ENCODE measurements at places on chromosomes 2 and 18.

DNA sequence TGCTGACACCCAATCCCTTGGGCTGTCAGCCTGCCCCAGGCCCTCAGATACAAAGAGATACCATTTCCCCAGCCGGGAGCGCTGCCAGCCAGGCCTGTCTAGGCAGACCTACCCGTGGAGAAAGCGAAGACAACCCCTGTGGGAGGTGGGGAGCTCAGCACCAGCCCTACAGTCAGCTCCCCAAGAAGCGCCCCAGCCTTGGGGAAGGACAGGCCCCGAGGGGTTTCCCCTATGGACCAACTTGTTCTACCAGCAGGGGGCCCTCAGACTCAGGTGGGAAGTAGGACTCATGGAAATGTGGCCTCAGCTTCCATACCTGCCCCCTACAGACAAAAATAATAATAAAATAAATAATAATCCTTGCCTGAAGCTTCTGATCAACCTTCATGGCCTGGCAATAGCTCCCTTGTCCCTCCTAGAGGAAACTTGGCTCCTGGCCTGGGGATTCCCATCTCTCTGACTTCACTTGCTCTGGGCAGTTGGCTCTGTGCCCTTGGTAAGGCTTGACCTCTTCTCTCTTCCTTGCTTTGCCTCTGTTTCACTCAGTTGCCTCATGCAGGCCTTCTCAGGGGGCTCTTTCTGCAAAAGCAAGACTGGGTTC, 7.0 kb downstream of the SLC35F6 start:
- DNase-seq, result no peak

DNA sequence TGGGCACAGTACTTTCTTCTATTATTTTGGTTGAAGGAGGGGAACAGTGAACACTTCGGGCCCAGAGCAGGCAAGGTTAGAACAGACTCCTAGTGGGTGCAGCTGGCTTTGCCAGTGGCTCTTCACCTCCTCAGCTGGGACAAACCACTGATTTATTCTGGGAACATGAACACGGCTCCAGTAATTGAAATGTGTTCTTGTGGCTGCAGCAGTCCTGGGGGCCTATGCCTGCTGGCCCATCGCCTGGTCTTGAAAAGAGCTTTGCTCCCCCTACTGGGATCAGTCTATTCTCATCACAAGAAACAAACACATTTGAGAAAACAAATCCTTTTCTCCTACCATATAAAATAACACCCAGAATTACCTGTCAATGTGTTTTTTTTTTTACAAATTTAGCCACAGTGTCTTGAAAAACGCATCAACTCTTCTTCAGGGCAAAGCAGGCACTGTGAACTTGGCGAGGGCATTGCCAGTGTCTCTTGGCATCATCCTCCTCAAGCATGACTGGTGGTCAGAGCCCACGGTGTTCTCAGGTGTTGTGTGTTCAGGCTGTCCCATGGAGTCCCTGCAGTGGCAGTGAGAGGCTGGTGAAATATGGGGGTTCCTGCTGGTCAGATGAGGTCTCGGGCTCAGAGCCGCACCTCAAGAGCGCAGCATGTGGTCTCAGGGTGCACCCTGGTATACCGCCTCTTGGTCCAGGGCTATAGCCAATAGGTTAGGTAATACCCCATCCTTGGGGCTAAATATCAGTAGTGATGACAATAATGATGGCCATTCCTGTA, 51.3 kb downstream of the RNF144A start:
- DNase-seq, result peak; percentile 70

DNA sequence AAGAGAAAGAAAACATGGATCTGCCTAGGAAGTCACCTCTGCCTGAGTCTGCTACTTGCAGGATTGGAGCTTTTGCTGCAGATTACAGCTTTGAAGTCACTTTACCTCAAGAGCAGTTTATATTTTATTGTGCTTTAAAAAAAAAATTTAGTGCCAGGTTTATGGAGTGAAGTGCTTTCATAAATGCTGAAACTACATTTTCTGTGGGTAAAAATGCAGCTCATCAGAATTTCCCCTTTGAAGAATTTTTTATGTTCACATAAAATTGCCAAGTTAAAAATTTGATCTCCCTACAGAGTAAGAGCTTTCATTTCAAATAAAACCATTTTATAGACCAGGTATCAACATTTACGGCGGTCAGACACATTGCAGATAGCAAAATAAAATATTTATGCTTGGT, 25.2 kb downstream of the BCL2L11 start:
- DNase-seq, result no peak

- no peak for DNase-seq
These were observed 26.2 kb downstream of the PDIA6 start for GRCh38 chr2:10786240-10786982.

DNA sequence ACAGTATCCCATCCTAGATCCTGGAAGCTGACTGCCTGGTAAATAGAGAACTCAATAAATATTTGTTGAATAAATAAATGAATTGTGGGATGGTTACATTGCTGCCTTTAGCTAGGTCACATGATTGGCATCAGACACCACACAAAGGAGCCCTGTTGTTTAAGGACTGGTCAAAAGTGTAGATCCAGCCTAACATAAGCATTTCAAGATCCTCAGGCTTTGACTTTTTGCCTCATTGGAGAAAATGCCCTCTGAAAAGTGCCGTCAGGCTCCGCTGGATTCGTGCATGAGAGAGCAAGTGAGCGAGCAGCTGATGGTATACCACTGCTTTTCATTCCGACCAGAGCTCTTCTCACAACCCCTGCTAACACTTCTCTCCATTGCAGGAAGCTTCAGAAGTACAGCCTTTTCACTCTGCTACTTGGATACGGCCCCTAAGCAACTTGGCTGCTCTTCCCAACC, 1.3 kb upstream of the ZNF24 start:
- peak; percentile 32 for DNase-seq

DNA sequence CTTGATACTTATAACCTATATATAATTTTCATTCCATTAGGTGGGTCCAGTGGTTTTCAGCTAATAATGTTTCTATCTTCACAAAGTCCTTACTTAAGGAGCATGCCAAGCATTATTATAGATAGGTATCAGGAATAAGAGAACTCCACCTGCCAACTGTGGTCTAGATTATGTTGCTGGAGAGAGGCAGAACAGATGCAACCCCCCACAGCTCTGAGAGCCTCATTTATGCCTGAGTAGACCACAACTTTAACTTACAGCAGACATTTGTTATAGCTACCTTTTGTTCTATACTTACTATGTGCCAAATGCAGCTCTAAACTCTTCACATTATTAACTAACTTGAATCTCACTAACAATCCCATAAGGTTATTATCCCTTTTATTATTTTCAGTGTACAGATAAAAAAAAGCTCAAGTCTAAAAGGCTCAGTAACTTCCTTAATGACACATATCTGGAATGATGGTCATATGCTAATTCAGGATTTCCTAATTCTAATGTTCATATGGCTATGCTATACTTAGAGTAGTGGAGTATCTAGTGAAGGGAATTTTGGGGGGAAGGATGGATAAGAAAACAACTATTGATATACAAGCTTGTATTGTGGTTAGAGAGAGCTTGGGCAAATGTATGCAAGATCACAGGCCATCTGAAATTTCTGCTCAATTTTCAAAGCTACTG, 119.1 kb upstream of the RND3 start:
- DNase-seq, result no peak

GRCh38 chr18:35376393-35376741, 770 bp downstream of the ZNF396 start:
- no peak for DNase-seq

DNA sequence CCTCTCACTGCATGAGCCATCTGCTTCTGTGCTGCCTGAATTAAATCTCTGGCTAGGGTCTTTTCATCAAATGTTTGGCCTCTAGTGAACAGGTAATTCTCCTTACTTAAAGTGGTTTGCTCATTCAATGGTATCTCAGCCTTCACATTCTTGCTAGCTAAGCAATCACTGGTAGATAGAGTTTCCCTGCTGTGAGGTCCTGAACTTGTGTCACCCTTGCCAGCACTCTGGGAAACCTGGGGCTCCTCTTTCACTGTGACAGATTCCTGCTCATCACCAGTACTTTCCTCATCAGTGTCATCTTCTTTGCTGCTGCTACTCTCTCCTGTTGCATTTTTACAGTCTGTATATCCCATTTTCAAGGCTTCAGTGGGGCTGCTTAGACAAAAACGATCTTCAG, 69.1 kb upstream of the DTNB start:
- no peak for DNase-seq

- DNase-seq, result no peak
These were observed 1.2 kb upstream of the ALK start for GRCh38 chr2:29922605-29923004.

DNA sequence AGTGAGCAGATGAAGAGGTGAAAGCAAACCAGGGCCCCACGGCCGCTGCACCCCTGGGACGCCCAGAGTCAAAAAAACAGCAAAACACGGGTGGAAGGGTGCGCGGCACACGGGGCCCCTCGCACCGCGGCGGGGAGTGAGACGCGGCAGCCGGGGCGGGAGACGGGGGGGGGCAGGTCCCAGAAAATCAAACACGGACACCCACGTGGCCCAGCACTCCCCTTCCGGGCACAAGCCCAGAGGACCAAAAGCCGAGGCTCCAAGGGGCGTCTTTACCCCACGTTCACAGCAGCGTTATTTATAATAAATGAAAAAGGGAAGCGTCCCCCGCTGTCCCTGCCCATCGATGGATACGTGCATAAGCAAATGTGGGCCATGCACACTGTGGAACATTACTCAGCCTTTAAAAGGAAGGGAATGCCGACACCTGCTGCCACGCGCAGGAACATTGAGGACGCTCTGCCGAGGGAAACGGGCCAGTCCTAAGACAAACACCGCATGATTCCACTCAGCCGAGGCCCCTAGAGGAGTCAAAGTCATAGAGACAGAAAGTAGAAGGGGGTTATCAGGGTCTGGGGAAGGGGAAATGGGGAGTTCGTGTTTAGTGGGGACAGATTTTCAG, 677 bp upstream of the COPS9 start:
- DNase-seq, result no peak

DNA sequence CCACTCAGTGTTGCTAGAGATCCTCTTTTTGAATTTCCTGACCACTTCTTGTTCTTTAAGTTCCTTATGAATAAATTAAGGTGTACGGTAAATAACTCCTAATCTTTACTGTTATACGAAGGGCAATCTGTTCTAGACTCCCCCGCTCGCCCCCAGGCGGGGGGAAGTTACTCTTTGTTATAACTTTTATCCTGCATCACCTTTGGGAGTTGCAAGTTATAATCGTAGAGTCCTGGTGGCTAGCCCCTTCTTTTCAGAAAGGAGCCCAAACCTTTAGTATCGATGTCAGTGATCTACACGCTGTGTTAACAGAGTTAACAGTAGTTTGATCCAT, 652 bp downstream of the GCA start:
- no peak for DNase-seq

- no peak for DNase-seq
These were observed 271.8 kb downstream of the NEDD4L start for GRCh38 chr18:58315739-58316215.

- DNase-seq, result no peak
These were observed 143.7 kb upstream of the TTC39C start for GRCh38 chr18:23870676-23871380.

DNA sequence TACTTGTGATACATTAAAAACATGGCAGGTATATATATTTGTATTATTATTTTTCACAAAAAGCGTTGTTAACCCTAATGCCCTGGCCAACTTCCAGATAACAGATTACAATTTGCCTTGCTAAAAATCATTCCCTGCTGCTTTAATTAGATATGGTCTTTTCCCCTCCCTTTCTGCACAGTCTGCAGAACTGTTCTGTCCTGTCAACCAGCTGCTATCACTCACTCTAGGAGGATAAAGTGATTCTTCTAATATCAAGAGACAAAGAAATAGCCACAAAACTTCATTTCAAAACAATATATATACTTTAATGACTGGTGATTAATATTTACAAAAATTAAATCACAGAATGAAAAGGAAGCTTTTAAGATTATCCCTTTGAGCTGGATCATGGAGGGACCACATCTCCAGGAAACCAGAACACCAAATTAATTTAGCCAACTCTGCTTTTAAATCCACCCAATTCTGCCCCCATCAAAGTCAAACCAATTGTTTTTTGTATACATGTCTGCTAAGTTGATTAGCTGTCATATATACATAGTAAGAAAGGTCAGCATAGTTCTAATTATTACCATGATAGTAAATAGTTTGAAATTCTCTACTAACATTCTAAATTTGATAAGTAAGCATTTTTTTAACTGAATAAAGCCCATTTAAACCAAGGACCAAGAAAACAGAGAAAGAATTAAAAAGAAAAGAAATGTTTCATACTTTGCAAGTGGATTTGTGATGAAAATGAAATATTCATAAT, 55.7 kb downstream of the RND3 start:
- no peak for DNase-seq

DNA sequence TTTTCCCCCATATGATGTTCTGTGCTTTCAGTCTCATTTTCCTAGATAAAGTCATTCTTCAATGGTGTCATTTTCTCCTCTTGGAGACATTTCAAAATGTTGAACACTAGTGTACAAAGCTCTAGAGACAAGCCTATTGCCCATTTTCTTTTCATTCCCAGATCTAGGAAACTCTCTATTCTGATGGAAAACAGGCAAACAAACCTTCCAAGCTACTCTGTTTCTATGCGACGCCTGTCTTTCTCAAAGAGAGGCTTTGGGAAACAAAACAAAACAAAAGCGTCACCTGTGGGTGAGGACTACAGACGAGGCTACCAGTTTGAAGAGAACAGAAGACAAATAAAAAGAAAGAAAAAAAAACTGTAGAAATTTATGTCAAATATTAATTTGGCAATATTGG, 311.0 kb downstream of the CBLN2 start:
- no peak for DNase-seq
